ENCODE measurements at places on chromosomes 4 and X.

DNA sequence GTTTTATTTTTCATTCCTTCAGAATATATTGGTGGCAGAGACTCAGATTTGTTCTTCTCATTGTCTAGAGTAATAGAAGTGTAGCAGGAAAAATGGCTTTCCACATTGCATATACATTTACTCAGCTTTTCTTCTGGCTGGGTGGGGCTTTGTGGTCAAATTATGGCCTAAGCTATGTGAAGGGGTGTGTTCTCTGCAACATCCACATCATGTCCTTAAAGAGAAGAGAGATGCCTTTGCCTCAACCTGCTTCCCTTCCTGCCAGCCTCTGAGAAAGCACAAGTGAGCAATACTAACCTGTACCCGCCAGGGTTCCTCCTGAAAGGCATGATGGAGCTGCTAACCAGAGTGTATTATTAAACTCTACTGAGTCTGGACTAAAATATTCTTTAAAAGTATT, 695.6 kb upstream of the FAM241A start:
- DNase-seq: no peak

DNA sequence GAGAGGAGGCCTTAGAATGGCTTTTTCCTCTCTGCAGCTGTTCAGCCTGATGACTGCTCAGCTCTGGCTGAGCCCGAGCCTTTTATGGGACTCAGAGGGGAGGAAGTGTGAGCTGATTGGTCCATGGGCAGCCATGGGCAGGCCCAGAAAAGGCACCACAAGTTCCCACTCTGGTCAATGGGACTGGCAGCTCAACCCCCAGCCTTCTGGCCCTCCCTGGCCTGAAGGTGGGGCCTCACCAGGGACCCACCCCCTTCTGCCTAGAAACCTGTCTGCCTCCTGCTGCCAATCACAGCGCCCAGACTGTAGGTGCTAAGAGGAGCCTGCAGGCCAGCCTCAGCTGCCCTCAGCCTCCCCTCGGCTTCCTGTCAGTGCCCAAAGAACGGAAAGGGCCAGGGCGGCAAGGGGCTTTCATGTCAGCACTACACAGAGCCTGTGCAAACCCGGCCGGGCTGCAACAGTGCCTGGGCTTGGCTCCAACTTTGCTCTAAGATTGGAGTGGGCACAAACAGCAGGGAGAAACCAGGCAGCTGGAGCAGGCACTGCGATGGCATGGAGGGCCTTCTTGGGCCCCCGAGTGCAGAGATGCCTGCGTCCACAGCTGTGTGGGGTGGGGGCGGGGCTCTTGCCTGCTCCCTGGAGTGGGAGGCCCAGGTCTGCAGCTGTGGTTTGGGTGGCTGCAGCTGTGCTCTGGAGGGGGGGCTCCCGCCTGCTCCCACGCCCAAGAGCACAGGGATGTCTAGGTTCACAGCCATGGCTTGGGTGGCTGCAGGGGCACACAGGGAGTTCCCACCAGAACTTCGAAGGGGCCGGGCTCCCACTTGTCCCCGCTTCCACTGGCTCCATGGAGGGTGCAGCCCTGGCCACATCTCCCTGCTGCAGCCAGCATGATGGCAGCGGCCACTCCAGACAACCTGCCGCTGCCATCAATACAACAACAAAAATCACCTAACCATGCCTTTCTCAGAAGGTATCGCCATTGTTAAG, 92.6 kb downstream of the NXF2 start:
- no peak for DNase-seq

DNA sequence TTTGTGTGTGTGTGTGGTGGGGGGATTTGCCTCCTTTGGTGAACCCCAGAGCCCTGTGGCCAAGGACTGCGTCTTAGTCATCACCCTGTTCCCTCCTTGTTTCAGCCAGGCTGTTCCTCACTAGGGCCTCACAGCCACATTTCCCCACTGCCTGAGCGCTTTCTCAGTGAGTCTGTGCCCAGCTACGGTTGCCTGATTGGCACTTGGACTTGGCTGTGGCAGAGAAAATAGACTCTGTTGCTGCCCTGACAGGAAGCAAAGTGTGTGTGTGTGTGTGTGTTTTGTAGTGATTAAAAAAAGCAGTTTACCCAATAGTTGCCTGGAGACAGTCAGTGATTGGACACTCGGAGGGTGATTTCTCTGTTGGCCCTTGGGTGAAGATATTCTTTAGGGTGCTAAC, 113.0 kb downstream of the UCHL1 start:
- DNase-seq: no peak

DNA sequence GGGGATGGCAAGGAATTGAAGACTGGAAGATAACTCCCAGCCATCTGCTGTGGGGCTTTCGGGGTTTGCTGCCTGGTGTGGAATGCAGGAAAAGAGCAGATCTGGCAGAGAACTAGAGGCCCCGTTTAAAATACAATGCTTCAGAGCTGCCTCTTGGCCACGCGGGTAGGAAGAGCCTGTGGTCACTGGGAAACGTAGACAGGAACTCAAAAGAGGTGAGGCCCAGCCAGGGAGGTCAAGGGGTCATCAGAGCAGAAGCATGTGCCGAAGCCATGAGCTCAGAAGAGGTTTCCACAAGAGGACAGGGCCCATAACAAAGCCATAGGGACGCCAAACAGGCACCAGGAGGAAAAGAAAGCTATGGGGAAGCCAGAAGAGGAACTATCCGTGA, 14.5 kb upstream of the STS start:
- no peak for DNase-seq

GRCh38 chr4:88522702-88523324, 763 bp downstream of the PYURF start:
- DNase-seq: no peak

- DNase-seq: no peak
Measured at GRCh38 chr4:34271479-34272355, 1972.6 kb downstream of the ARAP2 start.

DNA sequence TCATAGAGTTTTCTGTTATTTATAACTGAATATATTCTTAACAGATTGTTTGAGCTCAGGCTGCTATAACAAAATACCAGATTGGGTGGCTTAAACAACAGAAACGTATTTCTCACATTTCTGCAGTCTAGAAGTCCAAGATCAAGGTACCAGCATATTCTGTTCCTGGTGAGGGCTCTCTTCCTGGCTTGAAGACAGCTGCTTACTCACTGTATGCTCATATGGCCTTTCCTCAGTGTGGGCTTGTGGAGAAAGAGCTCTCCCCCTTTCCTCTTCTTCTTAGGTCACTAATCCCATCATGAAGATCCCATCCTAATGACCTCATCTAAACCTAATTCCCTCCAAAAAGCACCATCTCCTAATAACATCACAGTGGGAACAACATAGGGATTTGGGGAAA, 117.8 kb downstream of the RASGEF1B start:
- no peak for DNase-seq

DNA sequence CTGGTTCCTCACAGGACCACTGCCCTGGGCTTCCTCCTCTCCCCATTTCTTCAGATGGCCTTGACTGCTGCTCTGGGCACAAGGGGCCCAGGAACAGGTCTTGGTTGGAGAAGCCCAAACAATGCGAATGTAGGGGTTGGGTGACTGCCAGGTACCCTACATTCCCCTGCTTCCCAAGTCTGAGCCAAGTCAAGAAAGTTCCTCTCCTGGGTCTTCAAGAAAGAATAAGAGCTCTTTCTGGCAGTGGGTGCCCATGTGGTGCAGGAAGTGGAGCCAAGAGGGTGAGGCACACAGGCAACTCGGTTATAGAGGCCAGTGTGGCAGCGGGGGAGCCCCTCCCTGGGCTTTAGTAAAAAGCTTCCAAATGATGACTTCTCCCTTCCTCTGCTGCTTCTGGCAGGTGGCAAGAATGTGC, 2.7 kb downstream of the SLC34A2 start:
- no peak for DNase-seq

DNA sequence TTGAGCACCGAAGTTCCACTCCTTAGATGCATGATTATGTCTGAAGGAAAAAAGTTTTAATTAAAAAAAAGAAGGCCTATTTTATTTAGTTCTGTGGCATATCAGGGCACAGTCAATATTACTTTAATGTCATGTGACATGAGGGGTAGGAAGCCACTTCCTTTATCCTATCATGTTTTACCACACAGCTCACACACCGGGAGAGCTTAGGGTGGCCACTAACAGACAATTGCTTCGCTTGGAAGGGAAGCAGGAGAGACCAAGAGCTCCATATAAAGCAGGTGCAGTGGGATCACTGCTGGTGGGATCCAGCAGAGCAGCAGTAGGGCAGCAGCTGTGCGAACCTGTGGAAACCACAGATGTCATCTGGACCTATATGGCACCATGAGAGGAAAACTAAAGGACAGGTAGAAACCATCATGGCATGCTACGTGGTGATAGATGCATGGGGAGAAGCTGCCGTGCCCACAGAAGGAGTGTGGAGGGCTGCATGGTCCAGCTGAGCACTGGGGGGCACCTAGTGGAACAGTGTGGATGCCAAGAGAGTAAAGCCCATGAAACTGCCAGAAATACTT, 52.0 kb downstream of the DTHD1 start:
- DNase-seq: no peak

DNA sequence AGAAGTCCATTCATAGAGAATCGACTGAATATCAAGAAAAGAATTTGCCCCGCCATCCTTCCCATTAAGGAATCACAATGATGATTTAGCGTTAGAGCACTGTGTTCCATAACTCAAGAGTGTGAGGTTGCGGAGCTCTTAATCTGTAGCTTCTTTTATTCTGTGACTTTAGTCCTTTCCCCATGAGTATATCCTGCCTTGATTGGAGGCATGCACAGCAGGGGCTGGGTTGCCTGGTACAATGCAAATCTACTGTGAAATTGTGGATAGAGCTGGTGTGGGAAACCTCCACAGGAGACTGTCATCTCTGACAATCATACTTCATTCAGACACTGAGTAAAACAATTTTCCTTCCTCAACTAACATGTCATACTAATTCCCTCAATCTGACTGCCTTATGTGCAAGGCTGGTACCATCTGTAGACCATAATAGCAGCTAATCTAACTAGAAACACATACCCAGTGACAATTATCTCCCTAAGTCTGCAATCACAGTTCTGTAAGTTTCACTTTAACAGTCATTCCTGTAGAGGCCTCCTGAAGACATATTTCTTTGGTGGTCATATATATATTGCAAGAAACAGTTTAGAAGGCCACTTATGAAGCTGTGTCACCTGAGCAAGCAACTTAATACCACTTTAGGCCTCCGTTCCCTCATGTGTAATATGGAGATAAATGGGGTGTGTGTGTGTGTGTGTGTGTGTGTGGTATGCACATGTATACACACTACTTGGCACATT, 355.2 kb upstream of the FAM241A start:
- no peak for DNase-seq

- no peak for DNase-seq
Measured at GRCh38 chr4:45409536-45409935, 683.2 kb upstream of the GNPDA2 start.

GRCh38 chr4:11194431-11194830, 234.3 kb downstream of the HS3ST1 start:
- no peak for DNase-seq

GRCh38 chr4:175350246-175350645, 432.1 kb downstream of the ADAM29 start:
- DNase-seq: no peak

DNA sequence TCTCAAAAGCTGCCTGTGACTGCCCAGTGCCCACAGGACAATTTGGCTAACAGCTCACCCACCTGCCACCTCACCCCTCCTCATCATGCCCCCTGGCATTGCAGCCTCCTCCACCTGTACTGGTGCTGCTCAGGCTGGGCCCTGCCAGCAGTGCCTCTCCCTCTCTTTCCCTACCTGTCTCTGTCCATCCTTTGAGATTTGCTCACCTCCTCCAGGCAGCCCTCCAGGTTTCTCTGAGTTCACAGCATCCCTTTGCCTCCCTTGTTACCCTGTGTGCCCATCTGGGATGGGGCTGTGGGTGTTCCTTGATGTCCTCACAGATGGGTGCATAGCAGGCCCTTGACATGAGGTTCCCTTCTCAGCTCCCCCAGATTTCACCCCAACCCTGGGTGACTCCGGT, 224.9 kb downstream of the AFAP1 start:
- no peak for DNase-seq

GRCh38 chr4:104859601-104860237, 287.0 kb upstream of the TET2 start:
- no peak for DNase-seq

DNA sequence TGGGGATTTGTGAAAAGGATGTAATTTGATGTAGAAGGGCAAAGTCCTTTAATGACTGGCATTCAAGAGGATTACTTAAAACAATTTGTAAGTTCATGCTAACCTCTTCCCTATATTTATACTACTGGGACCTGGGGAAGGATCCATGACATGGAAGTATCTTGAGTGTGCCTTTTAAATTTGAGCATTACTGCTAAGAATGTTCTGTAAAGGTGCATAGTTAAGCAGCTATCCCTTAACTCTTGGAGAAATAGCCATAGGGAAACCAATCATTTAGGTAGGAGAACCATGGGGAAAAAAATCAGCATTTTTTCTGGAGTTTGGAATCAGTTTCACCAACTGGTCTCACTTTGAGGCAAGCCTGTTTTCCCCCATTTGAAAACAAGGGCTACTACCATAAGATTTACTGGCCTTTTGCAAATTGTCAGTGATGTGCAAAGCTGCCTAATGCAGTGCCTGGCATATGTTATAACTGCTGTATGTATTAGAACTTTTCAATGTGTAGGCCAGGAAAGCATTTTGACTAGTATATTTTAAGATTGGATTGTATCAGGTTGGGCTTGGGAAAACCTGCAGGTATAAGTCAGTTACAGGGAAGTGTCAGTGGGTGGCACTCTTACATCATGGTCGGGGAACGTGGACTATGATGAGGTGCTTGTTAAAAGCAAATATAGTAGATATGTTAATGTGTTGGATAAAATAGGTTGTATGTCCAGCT, 72.1 kb downstream of the PRSS12 start:
- no peak for DNase-seq

GRCh38 chr4:108336076-108336475, 167.3 kb upstream of the LEF1 start:
- no peak for DNase-seq

- no peak for DNase-seq
Measured at GRCh38 chr4:156556336-156556735, 415.3 kb downstream of the PDGFC start.

DNA sequence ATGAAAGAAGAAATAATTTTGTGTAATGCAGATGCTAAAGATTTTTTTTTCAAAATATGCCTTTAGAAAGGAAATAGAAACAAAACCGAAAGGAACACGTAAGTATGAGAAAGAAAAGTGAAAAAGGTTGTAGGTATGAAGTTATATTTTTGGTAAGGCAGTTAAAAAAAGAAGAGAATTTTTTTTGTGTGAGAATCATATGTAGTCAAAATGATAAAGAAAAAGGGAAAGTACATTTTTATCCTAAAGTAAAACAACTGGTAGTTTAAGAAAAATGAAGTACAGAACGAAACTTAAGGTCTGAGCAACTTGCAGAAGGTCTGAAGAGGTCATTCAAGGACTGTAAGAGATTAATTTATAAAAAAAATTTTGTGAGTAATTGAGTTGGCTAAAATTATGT, 164.0 kb upstream of the TRAM1L1 start:
- DNase-seq: no peak

Data from activated naive CD4-positive, alpha-beta T cell (primary cell).